ENCODE measurements at places on chromosomes 5 and 9.
A peak's percentile ranks its signal among the peaks of the same experiment; 100 is the strongest.

- no peak for DNase-seq
Observed at GRCh38 chr9:121439711-121440664, 59.7 kb downstream of the GGTA1 start.

- no peak for DNase-seq
Observed at GRCh38 chr5:80249901-80250300, 5.9 kb downstream of the SERINC5 start.

DNA sequence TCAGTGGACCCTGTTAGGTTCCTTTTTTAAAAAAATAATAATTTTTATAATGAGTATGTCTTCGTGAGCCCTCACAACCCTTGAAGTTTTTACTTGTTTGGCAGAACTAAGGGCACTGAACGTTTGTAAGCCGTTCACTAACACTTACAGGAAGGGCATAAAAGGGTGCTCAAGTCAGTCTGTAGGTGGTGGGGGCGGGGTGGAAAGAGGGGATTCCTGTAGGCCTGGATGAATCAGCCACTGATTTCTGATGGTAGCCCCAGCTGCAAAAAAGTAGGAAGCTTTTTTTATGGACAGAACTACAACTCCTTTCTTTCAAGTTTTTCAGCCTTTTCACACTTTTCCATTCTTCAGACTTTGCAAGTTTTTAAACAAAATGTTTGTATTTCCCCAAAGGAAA lies 35.8 kb downstream of the PIK3R1 start:
- DNase-seq, result no peak

DNA sequence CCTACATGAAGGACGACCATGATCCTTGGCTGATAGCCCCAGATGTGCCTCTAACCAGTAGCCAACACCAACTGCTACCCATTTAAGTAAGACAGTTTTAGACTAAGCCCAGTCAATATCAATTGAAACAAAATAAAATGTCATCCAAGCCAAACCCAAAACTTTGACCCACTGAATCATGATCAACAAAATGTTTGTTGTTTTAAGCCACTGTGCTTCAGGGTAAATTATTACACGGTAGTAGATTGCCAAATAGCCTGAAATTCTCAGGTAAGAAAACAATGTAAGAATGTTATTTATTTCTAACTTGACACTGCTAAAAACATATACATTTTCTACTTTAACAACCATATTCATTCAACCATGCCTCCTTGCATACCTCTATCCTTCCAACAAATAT lies 105.5 kb upstream of the PAPPA start:
- DNase-seq, result no peak

DNA sequence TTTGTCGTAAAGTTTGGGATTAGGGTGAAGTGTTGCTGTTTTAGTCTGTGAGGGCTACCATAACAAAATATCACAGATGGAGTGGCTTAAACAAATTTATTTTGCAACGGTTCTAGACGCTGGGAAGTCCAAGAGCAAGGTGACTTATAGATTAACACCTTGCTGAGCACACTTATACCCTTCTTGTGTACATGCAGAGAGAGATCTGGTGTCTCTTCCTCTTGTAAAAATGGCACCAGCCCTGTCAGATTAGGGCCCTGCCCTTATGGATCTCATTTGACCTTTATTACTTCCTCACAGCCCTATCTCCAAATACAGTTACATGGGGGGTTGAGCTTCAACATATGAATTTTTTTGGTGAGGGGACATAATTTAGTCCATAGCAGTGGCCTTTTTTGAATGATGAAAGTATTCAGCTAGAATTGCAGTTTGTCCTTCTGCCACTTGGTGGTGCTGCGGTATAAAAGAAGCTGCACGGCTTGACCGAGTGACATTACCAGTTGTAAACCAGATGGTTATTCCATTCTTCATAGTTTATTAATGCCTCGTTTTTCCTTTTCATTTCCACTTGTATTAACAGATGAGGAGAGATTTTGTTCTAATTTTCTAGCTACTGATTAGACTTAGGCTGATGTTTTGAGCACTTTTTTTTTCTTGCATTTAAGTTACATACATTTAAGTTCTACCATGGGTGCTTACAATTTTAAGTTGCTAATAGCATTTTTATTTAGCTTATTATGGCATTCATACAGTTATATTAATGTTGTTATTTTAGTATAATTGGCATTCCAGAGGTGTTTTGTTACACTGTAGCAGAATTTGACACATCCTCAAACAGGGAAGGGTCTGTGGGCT lies 19.4 kb downstream of the DCP2 start:
- no peak for DNase-seq

GRCh38 chr5:174837919-174838902 lies 113.8 kb downstream of the MSX2 start:
- DNase-seq, result peak; percentile 16

DNA sequence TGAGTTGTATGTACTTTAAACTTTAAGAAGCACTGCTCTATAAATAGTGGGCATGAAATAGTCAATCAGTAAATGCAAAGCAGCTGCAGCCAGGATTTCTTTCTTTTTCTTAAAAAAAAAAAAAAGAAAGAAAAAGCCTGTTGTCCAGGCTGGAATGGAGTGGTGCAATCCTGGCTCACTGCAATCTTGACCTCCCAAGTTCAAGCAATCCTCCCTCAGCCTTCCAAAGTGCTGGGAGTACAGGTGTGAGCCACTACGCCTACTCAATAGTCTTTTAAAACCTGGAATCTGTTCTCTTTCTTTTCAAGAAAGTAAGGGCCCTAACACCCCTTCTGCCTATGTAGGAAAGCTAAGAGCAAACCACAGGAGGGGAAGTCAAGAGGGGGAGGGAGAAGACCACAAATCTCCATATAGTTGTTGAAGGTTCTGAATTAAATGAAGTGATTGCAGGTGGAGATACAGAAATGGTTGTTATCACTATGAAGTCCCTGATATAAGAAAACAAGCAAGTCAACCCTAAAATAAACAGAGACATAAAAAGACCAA lies 20.6 kb upstream of the TPD52L3 start:
- no peak for DNase-seq
